CD4-positive, alpha-beta T cell treated with Interferon alpha-2 for 1 hour (primary cell): ENCODE measurements at places on chromosomes 16 and 17.

DNA sequence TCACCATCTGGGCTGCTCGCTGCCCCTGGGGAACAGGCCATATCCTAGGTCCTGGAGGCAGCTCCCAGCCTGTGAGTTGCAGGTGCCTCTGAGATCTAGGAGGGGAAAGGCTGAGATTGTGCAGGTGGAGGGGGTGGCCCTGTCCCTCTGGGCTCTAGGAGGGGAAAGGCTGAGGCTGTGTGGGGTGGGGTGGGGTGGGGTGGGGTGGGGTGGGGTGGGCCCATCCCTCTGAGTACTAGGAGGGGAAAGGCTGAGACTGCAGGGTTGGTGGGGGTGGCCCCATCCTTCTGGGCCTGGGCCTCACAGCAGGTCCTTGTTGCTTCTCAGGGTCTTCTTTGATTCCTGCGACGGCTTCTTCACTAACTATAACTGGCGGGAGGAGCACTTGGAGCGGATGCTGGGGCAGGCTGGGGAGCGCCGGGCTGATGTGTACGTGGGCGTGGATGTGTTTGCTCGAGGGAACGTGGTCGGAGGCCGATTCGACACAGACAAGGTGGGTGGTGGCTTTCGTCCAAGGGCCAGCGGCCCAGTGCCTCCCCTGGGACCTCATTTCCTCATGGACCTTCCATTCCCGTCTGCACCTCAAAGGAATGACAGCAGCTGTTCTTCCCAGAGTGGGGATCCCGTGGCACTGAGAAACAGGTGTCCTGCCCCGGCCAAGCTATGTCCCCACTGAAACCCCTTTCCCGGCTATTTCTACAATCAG, 7.1 kb downstream of the ENGASE start:
- DNase-seq: no peak

GRCh38 chr17:67974598-67975066, 21.6 kb downstream of the C17orf58 start:
- no peak for DNase-seq

- peak; percentile 17 for DNase-seq
Measured at GRCh38 chr17:35239823-35240222, 3.0 kb upstream of the SLFN5 start.

DNA sequence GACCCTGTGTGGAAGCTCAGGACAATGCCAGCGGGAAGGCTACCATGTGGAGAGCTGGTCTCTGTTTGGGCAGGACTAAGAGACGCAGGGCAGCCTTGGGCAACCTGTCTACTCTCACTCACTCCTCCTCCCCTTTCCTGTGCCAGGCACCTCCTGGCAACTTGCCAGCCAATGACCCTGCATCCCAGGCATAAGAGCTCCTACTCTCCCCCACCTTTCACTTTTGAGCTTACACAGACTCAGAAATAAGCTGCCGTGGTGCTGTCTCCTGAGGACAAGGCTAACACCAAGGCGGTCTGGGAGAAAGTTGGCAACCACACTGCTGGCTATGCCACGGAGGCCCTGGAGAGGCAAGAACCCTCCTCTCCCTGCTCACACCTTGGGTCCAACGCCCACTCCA, 2.6 kb downstream of the HBM start:
- no peak for DNase-seq
